Neural crest cell (in vitro differentiated cells): ENCODE measurements at places on chromosomes 6 and 20.

DNA sequence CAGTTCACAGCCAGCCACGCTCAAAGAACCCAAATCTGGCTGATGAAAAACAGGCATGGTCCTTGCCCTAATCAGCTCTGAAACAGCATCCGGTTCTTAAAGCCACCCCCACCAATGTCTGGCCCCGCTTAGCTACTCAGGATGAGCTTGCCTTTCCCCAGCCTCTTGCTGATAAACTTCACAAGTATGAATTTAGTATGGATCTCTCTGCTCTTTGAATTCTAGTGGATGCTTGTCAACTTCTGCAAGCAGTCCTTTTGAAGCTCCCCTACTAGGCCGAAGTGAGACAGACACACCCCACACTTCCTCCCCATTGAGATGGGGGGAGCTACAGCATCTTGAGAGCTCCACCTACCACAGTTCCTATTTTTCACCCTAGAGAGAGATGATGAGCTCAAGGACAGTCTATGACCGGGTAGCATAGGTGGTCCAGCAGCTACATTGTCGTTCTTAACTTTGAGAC lies 36.7 kb downstream of the EBF4 start:
- DNase-seq: no peak

GRCh38 chr6:139240161-139241010 lies 51.4 kb downstream of the TXLNB start:
- no peak for DNase-seq

- DNase-seq: no peak
These were observed 1.6 kb downstream of the DHX35 start for GRCh38 chr20:38963745-38964144.

- no peak for DNase-seq
These were observed 34.1 kb downstream of the WDR27 start for GRCh38 chr6:169667716-169668115.

GRCh38 chr6:13513626-13514502 lies 26.5 kb upstream of the GFOD1 start:
- DNase-seq: no peak

GRCh38 chr6:76694795-76695194 lies 622.3 kb upstream of the IMPG1 start:
- DNase-seq: no peak

GRCh38 chr6:44225579-44226325 lies 2.4 kb downstream of the SLC29A1 start:
- DNase-seq: no peak

GRCh38 chr20:12860619-12861247 lies 148.0 kb upstream of the SPTLC3 start:
- no peak for DNase-seq

DNA sequence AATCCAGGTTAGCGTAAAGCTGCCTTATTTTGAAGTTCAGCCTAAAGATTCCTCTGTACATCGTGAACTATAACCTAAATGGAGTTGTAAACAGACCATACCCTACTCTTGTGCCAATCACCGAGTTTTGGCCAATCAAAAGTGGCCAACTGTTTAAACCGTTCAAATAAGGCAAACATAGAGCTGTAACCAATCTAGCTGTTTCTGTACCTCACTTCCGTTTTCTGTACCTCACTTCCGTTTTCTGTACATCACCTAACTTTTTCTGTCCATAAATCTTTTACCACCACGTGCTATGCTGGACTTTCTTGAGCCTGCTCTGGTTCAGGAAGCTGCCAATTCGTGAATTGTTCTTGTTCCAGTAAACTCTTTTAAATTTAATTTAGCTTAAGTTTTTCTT lies 39.7 kb downstream of the LBP start:
- DNase-seq: no peak

GRCh38 chr6:84486526-84486925 lies 259.1 kb upstream of the CEP162 start:
- DNase-seq: no peak

GRCh38 chr20:36079486-36079885 lies 75.1 kb upstream of the EPB41L1 start:
- no peak for DNase-seq

GRCh38 chr6:147117580-147117979 lies 86.6 kb upstream of the STXBP5 start:
- no peak for DNase-seq

DNA sequence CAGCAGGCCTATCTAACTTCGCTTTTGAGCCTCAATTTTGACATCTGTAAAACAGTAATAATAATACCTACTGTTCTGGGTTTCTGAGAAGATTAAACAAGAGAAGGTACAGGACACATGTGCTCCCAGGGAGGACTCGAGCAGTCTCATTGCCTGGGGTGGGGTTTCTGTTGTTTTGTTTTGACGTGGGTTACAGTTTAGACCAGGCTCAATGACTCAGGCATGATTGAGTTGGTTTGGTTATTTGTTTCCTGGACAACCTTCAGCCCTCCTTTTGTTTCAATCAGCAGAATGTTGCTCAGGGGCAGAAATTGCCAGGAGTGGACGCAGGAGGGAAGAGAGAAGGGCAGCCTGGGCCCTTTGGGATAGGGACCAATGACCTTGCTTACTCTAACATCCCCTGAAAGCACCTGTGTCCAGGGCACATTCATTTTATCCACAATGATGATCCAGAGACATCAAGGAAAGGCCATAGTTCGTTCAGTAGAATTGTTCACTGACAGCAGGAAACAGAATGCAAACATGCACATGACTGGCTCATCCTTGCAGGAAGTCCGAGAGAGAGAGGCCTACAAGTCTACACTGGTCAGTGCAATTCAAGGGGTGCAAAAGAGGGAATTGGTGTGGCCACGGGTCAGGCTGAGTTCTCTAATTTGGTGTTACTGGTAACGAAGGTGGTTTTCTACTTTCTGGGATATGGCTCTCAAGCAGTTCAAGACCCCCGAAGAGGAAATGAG lies 74.5 kb upstream of the MRPS10 start:
- no peak for DNase-seq

GRCh38 chr20:23510000-23510590 lies 19.2 kb downstream of the CST8 start:
- DNase-seq: no peak

- no peak for DNase-seq
These were observed 305.8 kb downstream of the CD83 start for GRCh38 chr6:14423330-14423729.

GRCh38 chr20:59217173-59217572 lies 53.6 kb downstream of the ZNF831 start:
- no peak for DNase-seq

- no peak for DNase-seq
These were observed 13.0 kb downstream of the PCK1 start for GRCh38 chr20:57573894-57574293.

DNA sequence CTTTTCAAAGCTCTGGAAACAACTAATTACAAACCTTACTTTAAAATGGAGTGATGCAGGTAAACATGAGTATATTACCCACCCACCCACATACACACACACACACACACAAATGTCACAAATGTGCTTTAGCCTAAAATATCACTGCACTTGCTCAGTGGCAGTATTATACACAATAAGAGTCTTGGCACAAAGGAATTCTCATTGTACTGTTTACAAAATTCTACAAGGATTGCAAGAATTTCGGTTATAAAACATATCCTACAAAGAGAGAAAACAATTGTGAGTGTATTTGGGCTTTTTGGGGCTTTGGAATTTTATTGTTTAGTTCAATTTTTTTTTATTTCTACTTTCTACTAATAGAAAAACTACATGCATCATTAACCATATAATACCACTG lies 113.2 kb upstream of the BEND6 start:
- DNase-seq: no peak

DNA sequence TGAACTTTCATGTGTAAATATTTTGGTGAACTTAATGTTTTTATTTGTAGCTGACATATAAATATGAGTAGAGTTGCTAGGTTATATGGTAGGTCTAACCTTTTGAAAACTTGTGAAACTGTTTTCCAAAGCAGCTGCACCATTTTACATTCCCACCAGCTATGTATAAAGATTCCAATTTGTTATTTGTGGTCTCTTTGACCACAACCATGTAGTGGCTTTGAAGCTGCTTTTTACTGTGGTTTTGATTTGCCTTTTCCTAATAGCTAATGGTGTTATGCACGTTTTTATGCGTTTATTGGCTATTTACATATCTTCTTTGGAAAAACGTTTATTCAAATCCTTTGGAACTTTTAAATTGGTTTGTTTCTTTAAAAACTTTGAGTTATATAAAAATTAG lies 10.3 kb downstream of the CST3 start:
- no peak for DNase-seq

- no peak for DNase-seq
These were observed 10.4 kb upstream of the FOXP4 start for GRCh38 chr6:41535766-41536165.

DNA sequence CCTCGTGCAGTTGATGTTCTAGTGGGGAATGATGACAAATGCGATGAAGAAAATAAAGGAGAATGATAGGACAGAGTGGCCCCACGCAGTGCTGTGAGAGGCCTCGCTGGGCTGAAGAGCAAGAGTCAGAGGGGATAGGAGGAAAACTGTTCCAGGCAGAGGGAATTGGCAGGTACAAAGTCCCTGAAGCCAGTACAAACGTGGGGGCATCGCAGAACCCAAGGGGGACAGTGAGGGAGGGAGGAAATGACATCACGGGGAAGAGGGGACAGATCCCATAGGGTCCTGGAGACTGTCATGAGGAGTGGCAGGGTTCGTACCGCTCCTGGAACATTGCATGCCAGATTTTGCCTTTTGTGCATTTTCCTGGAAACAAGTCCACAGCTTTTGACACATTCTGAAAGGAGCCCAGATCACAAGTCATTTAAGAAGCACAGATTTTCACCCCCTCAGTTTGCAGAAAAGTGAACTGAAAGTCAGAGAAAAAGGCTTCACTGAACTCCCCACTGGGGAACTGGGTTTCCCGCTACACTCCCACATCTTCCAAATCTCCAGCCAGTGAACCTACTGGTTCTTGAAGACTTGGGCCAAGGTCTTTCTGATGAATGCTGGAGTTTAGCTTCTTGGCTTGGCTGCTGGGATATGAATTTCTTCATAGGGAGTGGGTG lies 77.0 kb downstream of the SULF2 start:
- DNase-seq: no peak

DNA sequence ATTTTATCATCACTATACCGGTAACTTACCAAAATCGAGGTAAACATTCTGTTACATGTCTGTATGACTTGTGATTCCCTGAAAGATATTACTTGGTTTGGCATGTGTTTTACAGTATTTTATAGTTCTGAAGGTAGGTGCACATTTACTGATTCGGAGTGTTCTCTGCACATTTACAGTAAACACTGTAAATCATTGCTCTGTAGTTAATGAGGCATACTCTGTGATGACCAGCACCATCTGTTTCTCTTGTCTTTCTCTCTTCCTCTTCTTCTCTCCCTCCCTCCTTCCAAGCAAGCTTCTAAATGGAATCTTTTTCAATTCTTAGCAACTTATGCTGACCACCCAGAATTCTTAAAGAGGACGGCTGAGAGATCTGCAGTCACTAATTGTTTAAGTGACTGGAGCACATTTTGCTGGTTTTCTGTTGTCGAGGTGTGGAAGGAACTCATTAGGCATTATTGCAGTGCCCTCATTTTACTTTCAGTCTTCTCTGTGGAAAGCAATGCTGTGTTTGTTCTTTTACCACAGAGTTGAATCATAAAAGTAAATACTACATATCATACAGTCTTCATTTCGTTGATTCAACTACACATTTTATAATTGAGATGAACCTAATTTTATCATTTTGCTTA lies 126.5 kb downstream of the UTRN start:
- DNase-seq: no peak

- DNase-seq: no peak
These were observed 129.5 kb upstream of the SSTR4 start for GRCh38 chr20:22905658-22906057.

GRCh38 chr6:15685619-15686018 lies 22.8 kb upstream of the DTNBP1 start:
- no peak for DNase-seq

GRCh38 chr6:149701714-149702113 lies 16.2 kb downstream of the LATS1 start:
- no peak for DNase-seq

- no peak for DNase-seq
These were observed 60.8 kb downstream of the RTN4IP1 start for GRCh38 chr6:106568530-106568929.

GRCh38 chr6:53309059-53309900 lies 39.5 kb downstream of the ELOVL5 start:
- no peak for DNase-seq

DNA sequence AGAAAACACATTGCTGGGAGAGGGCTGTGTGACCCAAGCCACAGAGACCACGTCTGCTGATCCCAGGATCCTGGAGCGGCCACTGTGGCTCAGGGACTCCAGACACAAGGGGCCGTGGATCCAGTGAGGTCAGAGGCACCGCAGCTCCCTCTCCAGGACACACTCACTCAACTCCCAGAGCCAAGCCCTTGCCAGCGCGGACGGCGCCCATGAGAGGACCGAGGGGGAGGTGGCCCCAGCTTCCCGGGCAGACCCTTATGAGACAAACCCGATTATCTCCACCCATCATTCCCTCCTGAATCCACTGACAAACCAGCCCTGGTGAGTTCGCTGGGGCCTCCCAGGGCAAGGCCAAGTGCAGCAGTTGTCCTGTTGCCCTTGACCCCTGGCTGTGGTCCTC lies 201.2 kb downstream of the TAF4 start:
- DNase-seq: no peak

DNA sequence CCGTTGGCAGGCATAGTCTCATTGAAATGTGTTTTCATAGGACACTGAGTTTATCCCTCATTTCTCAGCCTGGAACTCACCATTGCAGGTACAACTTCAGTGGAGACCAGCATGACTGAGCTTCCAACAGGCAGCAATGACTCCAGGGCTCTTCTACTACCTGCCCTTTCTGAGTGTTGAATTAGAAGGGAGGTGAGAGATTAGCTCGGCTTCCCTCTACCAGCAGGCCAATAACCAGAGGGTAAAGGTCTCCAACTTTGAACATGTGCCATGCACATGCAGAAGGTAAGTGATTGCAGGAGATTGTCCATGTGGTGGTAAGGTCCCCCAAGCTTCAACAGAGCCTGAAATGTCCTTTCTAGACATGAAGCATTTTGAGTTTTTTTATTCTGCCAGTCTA lies 233.8 kb upstream of the SUPT3H start:
- DNase-seq: no peak

GRCh38 chr20:19382386-19383340 lies 170.2 kb downstream of the SLC24A3 start:
- no peak for DNase-seq

DNA sequence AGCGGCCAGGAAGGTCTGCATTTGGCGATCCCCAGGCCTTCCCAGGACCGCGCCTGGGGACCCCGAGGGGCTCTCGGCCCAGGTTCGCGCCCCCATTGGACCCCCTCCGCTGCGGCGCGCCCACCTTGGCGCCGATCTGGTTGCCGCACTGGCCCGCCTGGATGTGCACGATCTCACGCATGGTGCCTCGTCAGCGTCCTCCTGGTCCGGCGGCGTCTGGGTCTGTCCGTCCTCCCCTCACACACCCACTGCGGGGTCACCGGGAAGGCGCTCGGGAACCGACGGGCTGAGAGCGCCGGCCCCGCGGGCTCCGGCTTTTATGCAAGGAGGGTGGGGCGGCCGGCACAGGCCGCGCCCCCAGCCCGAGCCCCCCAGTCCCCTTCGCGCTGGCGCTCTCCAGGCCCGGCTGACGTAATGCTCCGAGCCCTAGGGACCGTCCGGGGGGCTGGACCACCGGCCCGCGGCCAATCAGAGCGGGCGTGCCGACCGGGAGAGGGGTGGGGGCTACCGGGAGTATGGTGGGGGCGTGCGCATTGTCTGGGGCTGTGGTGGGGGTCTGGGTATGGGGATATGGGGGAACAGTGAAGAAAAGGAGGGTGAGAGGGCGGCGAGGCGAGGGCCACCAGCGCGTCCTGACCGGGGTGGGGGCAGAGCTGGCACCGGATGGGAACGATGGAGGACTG lies at the start of gene TUBB2B:
Gene TUBB2B (minus strand): TSS at position 291 of the 683 bp plus-strand sequence. CDS start 110 bp downstream, at position 181.
- DNase-seq: peak; percentile 85

GRCh38 chr6:136790411-136791295 lies 1.6 kb downstream of the MAP3K5 start:
- no peak for DNase-seq
